ENCODE measurements at places on chromosomes 2 and 18.

- no peak for DNase-seq
These were observed 274.8 kb upstream of the NCKAP5 start for GRCh38 chr2:133843091-133843490.

DNA sequence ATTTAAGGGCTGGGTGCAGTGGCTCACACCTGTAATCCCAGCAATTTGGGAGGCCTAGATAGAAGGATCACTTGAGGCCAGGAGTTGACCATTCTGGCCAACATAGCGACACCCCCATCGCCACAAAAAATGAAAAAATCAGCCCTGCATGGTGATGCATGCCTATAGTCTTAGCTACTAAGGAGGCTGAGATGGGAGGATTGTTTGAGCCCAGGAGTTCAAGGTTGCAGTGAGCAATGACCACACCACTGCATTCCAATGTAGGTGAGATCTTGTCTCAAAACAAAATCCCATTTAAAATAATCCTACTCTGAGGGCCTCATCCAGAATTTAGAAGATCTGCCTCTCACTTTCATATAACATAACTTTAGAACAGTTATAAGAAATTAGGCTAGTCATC, 2.7 kb upstream of the SERTAD2 start:
- DNase-seq: no peak

DNA sequence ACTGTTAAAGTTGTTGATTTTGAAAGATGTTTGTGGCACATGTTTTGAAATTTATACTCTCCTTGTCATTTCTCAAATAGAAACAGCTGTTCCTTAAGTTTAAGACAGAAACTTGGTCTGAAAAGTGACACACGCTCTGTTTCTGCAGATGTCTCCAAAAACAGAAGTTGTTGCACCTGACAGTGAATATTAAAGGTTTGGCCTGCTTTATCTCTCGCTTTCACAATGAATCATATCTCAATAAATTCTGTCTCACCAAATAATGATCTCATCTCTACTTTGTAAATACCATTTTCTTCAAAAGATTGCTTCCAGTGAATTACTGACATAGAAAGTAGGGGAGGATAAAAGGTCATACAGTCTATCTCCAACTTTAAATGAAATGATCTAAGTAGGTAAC, 294.9 kb upstream of the SYT4 start:
- no peak for DNase-seq

DNA sequence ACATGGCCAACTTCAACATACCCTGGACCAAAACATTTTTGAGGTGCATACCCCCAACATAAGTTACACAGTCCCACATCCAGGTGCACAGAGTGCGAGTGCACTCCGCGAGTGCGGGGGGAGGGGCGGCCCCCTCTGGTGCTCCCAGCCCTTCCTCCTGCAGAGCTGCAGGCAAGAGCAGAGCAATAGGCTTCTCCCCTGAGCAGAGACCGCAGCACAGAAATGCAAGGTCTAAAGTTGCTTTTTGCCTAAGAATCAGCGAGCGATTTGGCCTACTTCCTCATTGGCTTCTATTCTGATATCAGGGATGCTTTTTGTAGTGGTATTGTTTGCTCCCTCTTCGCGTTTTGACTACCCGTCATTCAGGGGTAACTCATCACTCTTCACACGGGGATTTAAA, 40.6 kb downstream of the BOLA3 start:
- no peak for DNase-seq
